ENCODE measurements at places on chromosomes 5 and 9.

GRCh38 chr5:54323495-54323894 lies 13.1 kb upstream of the ARL15 start:
- DNase-seq: no peak

DNA sequence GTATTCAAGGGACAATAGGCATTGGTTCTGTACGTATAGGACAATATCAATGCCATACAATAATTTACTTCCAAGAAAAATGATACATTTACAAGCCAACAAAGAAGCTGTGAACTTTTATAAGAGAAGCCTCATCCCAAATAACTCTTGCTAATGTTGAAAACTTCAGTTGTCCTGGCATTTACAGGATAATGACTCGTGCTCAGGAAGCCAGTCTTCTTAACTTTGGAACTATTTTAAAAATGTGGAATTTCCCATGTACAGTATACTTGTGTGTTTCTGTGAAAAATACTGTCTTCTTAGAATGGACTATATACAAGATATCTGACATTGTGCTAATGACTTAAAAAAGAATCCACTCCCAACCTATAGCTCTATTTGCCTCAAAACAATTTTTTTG lies 1479.3 kb upstream of the CDH9 start:
- no peak for DNase-seq

GRCh38 chr5:173627860-173628392 lies 11.5 kb upstream of the BOD1 start:
- DNase-seq: no peak

GRCh38 chr9:10237584-10237983 lies 375.2 kb downstream of the PTPRD start:
- no peak for DNase-seq

DNA sequence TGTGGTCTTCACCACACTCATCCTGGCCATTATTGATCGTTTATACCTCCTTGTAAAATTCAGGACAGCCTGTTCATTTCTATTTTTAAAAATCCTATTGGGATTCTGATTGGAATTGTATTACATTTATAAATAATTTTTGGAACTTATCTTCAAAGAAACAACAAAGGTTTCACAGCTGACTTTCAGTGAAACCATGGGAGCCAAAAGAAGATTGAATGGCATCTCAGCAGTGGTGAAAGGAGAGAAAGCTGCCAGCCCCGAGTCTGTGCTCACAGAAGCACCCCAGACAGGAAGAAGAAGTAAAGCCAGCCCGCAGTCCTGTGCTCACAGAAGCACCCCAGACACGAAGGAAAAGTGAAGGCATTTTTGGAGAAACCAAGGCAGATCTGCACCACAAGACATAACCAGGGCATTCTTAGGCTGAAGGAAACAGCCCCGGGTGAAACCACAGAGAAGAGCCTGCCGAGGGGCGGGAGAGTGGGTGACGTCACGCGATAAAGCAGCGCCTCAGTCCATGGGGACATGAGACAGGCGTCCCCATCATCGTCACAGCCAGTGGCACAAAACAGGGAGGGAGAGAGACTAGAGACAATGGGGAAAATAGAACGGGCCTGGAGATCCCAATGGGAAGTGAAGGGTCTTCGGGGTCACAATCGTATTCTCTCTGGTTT lies 42.5 kb upstream of the SLC9A3 start:
- no peak for DNase-seq

Measured in left lung (tissue), 14 donors.